Right renal pelvis (tissue), 4 donors: ENCODE measurements at places on chromosomes 12 and 14. TPM values are rescaled to one million over a fixed set of nuclear protein-coding genes. Genes with fewer than 3 reads are reported as not detected.

The SLC38A1 gene
- 73.2 TPM for polyA plus RNA-seq

The GPR135 gene
- 3.7 TPM for polyA plus RNA-seq

- no peak for DNase-seq
These were observed 4.9 kb downstream of the SVOP start for GRCh38 chr12:109016016-109016415.

DNA sequence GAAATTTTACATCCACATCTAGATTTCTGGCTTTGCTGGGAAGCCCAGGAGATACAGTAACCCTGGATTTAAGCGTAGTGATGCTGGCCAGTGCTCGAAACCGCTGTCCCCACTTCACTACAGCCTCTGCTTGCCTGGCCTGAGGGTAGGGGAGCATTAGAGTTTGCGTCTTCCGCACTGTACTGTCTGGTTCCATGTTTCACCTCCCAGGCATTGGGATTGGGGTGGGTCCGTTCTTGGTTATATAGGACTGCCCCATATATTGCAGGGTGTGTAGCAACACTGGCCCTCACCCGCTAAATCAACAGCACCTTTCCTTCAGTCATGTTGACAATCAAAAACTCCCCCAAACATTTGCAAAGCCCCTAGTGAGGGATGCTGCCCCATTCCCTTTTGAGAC, 240.8 kb downstream of the ZFP36L1 start:
- DNase-seq = no peak

The TCL1B gene
- polyA plus RNA-seq = 0.50 TPM

The FOXA1 gene
- polyA plus RNA-seq = 8.9 TPM

- no peak for DNase-seq
These were observed 10.0 kb upstream of the SERPINA10 start for GRCh38 chr14:94303111-94303510.

The RD3L gene
- polyA plus RNA-seq = 0.17 TPM

DNA sequence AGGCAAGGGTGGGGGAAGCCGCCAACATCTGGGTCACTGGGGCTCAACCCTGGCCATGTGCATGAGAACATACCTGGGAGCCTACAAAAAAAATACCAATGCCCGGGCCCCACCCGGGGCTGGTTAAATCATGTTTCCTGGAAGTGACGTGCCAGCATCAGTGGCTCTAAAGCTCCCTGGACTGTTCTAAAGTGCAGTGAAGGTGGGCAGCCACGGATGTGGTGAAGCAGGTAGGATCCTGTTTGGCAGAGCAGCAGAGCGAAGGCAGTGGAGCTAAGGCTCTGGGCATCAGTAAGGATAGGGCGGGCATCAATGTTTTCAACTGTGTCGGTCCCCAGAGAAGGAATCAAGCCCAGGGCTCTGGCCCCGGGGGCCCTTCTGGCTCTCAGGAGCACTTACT, 525 bp upstream of the GPR68 start:
- DNase-seq = no peak

The NRIP2 gene
- polyA plus RNA-seq = 34.5 TPM

DNA sequence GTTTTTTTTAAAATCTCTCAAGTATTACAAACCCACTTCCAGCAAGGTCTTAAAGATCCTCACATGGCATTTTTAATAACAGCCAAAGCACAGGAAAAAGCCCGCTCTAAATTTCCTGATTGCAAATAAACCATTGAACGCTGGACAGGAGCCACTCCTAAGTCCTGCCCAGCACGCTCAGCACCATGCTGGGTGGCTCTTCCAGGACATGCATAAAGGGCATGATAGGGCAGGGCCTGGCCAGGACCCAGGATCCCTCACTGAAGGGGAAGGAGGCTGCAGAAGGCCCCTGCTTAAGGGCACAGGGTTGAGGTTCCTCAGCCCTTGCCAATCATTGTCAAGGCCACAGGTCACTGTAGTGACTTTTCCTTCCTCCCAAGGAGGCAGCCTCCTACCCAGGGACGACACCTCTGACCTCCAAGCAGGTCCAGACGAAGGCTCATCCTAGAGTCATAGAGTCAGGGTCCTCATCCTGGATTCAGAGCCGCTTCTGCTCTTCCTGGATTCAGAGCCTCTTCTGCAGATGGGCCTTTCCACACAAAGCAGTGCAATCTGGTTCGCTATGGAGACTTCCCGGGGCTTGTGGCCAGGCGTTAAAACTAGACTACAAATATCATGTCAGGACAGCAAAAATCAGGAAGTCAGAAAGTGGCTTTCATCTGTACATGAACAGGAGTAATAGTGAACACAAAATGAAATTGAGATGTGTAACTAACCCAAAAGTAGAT, 123.8 kb downstream of the GCH1 start:
- no peak for DNase-seq
